ENCODE measurements at places on chromosomes 2 and 18.

GRCh38 chr2:24022975-24023575 is 13.2 kb downstream of the MFSD2B start:
- no peak for DNase-seq

DNA sequence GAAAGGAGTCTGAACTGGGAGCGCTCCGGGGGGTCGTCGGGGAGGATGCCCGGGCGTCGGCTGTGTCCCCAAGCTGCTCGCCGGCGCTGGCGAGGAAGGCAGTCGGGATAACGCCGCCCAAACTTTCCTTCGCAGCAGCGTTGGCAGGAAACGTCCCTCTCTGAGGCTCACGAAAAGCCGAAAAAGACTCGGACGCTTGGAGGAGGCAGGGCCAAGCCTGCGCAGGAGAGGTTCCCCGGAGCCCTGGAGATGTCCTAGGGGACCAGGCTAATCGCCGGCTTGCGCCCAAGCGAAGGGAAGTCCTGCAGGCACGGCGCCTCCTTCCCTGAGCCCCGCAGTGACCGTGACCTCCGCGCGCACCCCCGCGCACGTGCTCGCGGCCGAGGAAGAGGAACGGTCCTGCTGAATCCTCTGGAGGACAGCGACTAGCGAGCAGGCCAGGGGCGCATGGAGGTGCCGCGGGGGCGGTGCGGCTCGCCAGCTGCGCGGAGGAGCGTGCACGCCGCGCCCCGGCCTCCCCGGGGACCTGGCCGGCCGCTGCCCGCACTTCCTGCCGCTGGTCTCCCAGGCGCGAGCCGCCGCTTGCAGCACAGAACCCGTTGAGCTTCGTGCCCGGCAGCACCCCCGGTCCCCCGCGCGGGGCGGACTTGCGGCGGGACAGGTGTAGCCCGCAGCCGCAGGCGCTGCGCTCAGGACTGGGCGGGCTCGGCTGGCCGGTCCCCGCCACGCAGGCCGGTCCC is at the start of gene SH3RF3:
SH3RF3 (plus strand) TSS at position 590 of the 740 bp plus-strand sequence.
- peak; percentile 59 for DNase-seq

- peak; percentile 26 for DNase-seq
These were observed 59.7 kb downstream of the MAP4K3 start for GRCh38 chr2:39377226-39377939.

GRCh38 chr2:37080266-37080665 is 3.9 kb downstream of the HEATR5B start:
- no peak for DNase-seq

GRCh38 chr2:177363332-177363731 is 29.2 kb upstream of the AGPS start:
- no peak for DNase-seq

DNA sequence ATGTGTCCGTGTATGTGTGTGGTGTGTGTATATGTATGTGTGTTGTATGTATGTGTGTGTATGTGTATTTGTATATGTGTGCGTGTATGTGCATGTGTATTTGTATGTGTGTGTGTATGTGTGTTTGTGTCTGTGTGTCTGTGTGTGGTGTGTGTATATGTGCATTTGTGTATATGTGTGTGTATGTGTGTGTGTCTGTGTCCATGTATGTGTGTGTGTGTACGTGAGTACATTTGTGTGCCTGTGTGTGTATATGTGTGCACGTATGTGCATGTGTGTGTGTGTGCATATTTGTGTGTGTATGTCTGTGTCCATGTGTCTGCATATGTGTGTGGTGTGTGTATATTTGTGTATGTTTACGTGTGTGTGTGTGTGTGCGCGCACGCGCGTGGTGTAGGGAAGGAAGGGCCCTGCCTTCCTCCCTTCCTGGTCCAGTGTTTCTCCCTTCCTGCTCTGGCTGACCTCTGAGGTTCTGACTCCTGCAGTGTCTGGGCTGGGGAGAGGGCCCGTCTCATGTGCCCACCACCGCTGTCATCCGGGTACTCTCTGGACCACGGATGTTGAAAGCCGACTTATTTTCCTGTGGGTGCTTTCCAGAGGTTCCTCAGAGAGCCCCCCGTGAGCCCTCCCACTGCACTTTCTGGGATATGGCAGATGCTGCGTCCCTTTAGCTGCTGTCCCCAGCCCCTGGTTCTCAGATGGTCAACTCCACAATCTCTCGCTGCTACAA is 209.5 kb downstream of the DYSF start:
- no peak for DNase-seq

DNA sequence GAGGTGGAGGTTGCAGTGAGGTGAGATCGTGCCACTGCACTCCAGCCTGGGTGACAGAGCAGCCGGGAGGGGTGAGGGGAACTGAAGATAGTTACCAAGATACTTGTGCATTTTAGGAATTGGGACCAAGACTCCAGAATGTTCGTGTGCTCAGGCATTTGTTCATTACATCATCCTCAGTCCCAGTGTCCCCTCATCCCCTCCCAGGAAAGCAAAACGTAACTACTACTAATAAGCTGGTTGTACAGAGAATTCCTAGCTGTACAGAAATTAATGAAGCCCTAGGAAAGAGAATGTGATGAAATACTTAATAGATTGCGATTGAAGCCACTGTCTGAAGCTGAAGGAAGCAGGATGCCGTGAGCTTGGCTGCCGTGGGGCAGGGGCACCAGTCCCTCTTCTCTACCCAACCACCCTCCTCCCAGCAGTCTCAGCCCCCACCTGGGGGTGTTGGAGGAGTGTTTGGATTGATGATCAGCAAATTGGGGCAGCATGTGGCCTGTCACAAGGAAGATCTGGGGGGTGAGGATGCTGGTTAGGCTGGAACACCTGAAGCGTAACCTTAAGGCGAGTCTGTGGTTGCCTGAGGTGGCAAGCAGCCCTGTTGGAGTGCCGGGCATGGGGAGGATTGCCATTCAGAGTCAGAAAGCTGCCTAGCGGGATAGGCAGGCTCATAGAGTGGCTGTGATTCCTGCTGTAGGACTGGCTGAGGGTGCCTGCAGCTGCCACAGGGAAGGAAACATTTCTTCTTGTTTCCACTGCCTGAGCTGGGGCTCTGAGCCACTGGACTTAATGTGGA is 140.9 kb downstream of the SH3RF3 start:
- no peak for DNase-seq

DNA sequence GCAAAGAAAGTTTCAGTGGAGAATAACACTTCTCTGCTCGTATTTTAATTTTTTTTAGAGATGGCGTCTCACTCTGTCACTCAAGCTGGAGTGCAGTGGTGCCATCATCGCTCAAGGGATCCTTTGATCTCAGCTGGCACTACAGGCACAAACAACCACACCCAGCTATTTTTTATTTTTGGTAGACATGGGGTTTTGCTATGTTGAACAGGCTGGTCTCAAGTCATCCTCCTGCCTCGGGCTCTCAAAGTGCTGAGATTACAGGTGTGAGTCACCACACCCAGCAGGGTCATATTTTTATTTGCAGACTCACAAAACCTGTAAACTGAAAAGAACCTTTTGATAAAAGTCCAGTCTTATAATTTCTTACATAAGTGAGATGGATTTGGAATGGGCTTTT is 2.6 kb downstream of the TRAK2 start:
- DNase-seq, result no peak

DNA sequence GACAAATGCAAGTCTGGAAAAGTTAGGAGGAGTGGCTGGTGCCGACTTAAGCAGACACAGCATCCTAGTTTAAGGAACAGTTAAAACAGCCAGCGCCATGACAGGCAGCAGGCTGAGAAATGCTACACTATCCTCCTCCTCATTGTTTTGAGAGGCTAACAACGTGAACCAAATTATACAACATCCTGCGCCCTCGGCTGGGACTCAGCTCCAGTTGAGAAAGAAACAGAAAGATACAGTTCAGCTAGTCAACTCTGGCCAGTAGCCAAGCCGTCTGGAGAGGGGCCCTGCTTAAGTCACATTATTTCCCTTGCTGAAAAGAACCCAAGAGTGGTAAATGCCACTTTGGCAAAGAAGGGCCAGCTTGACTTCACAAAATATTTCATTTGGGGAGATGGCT is 90.2 kb downstream of the BCL11A start:
- DNase-seq, result no peak

DNA sequence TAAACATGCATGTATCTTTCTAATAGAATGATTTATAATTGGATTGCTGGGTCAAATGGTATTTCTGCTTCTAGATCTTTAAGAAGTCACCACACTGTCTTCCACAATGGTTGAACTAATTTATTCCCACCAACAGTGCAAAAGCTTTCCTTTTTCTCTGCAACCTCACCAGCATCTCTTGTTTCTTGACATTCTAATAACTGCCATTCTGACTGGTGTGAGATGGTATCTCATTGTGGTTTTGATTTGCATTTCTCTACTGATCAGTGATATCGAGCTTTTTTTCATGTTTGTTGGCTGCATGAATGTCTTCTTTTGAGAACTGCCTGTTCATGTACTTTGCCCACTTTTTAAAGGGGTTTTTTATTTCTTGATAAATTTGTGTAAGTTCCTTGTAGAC is 182.5 kb downstream of the ANKRD44 start:
- DNase-seq, result no peak

GRCh38 chr2:181698223-181698622 is 17.9 kb upstream of the NEUROD1 start:
- no peak for DNase-seq

DNA sequence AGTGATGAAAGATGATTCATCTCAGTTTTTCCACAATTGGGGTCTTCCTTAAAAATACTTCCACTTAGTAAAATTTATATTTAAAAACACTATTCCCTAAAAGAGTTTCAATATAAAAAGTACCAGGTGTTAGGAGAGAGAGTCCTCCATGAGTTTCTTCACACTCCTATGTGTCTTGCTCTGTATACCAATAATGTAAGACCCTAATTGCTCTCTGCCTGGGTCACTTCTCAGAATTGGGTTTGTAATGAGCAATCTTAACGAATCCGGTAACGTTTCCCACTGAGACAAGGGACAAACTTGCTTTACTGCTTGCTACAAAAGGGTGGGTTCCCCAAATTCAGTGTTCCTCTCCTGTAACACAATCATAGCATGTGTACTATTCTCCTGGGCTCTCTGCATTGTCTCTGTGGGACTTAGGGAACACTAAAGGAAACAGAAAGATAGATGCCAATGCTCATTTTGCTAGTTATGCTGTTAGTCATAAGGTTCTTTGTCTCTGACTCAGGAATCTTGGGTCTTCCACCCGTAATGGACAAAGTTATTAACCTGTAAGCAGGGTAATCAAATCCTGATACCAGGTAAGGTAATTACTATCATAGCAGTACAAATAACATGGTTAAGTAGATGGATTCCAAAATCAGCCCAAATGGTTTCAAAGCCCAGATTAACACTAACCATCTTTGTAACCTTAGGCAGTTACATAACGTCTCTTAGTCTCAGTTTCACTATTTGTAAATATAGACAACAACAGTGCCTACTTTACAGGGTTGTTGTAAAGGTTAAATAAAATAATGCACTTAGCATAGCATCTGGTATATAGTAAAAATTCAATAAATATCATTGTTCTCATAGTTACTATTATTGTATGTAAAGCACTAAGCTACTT is 46.3 kb downstream of the ITSN2 start:
- no peak for DNase-seq

DNA sequence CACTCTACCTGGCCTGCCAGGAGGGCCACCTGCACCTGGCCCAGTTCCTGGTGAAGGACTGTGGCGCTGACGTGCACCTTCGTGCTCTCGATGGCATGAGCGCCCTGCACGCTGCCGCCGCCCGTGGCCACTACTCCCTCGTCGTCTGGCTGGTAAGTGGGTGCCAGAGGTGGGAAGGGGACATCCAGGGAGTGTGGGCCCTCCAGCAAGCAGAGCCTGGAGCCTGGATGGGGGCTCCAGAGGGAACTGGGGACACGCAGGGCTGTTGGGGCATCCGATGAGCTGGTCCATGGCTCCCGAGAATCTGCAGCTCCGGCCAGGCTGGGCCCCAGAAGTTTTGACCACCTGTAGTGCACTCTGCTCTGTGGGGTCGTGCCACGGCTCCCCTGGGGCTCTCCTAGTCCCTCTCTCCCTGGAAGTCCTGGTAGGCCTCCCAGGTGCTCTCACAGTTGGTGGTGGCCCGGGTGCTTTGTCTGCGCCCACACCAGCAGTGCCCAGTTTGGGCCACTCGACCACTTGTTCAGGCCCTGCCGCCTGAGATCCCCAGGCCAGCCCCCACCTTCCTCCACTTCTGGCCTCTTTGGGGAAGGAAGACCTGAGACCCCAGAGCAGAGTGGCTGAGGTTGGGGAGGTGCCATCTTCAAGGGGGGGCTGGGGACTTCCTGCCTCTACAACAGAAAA is 4.7 kb downstream of the ESPNL start:
- no peak for DNase-seq

DNA sequence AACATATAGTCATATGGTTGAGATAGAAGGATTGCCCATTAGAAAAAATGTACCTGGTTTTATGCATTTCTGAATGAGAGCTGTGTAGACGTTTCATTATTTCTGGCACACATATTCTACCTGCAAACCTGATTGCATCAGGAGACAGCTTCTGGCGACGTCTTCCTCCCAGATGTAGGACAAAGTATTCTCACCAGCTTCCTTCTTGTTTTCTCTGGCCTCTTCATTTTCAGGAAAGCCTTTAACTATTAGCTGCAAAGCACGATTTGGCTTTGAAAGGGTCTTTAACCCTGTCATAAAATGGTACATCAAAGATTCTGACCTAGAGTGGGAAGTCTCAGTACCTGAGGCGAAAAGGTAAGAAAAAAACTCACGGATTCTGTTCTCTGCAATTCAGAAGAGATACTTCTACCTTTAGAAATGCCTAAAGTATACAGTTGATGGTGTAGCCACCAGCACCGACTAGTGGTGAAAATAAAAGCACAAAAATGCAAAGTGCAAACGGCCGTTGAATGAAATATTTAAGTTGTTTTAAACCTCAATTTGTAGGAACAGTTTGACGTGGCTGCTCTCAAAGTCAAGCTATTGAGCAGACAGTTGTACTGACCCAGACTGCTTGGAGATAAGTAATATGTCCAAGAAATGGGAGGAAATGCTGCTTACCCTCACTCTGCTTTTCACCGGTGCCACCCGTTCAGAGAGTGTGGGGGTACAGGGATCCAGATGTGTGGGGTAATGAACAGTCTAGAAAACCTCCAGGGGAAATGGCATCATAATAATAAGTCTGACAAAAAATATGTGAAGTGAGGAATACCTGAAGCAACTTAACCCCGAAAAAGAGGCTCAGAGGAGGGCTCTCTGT is 20.2 kb downstream of the IL18RAP start:
- DNase-seq, result peak; percentile 20

DNA sequence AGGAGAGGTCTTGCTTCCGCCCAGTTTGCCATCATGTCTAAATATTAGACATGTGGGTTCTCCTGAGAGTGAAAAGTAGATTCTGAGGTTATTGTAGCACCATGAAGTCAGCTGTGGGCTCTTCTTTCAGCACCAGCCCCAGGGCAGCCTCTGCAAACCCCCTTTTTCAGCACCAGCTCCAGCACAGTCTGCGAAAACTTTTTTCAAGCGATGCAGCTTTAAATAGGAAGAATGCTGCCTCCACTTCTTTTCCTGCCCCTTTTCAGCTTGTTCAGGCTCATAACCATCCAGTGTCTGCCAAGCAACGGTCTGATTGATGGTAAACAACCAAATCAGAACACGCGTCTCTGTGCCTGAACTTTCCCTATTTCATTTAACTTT is at the start of gene COL5A2:
COL5A2 (minus strand) TSS at position 192 of the 381 bp plus-strand sequence; CDS start at position 35, 157 bp downstream.
- DNase-seq, result no peak
